ENCODE measurements at places on chromosomes 1 and 21.

DNA sequence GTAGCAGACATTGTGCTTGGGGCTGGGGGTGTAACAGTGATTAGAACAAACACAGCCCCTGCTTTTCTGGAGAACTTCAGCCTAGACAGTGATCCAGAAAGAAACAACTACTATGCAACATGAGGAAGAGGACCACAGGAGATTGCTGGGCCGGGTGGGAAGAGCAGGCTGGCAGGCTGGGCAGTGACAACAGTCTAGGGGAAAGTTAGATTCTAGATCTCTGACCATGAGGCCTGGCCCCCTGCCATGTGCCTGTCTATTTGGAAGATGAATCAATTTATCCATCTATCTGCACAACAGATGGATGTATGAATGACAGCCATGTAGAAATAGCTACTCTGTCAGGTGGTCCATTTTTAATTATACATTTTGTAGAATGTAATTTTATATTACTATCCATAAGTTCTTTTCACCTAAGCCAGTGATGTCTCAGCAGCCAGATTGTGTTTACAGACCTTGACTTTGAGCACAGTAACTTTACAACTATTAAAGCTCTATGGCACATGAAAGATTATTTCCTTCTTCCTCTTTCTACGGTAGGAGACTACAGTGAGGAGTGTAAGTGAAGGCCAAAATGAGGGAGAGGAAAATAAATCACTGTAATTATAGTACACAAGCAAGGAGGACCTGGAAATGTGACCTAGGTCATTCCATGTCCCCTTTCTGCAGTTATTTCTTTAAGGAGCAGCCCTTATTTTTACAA, 15.5 kb downstream of the CLIC6 start:
- no peak for DNase-seq

- no peak for DNase-seq
Measured at GRCh38 chr1:186715887-186716809, 35.9 kb upstream of the PTGS2 start.

- no peak for DNase-seq
Measured at GRCh38 chr21:33268393-33268736, 2.2 kb downstream of the IL10RB start.

DNA sequence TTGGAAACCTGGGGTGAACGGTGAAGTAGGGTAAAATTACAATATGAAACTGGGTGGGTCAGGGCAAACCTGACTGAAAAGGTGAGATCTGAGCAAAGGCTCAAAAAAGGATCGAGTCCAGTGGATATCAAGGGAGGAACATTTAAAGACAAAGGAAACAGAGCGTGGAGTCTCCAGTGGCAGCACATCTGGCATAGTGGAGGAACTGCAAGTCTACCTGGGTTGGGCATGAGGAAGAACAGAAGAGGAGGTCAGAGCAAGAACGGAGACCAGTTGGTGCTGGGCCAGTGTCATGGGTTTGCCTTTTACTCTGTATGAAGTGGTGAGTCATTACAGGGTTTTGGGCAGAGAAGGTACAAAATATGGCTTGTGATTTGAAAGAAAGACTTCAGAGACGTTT, 163.7 kb downstream of the NTPCR start:
- DNase-seq: no peak

DNA sequence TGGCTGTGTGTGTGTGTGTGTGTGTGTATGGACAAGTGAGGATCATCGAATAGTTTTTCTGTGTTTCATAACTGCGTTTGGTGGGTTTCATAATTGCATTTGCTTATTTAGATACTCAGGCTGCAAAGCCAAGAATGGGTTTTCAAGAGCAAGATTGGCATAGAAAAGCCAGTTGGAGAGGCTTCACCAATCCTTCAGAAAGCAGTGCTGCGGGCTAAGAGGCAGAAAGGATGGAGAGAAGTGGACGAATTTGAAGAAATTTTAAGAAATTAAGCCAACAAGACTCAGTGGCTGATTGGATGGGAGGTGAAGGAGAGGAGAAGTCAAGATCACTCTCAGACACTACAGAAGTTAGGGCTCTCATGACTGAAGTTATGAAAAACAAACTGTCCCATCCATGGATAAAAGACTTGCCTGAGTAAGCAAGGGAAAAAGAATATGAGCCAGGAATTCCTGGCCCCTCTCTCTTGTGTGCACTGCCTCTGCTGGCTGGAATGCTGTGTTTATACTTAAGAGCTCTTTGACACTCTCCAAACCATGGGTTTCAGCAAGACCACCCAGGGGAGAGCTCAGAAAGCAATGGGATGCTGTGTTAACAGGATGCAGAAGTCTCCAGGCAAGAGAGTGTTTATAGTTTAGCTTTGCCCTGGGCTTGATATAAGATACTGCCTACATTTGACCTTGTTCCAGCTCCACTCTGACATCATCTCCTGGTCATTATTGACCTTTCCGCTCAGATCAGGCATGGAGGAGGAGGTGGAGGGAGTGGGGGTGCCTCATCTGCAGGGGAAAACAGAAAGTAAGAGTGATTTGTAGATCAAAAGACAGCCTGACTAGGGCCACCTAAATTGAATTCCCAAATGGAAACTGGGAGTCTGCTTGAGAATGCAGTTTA, 232.0 kb upstream of the PLXNA2 start:
- DNase-seq: no peak

DNA sequence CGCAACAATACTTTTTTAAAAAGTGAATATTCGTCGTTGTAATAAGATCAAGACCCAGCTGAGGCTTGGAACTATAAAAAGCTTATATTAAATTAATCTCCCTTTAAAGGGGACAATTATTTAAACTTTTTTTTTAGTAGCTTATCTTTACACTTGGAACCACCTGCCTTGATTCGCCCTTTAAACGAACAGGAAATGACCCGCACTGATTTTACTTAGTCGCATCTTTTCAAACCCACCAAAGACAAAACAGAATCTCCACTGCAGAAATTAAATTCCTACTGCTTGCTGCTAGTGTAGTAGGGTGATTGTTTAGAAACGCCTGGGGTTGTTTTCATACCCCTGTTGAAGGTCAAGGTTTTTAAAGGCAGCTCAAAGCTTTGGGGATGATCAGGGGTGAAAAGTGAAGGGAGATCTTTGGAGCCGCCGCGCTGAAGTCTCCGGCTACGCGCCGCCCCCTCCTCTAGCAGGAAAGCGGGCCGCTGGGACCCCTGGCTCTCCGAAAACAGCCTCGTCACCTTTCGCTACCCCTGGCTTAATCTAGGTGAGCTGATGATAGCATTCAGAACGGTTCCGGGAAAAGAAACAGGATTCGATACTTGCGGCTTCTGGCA, 163.4 kb downstream of the RUNX1 start:
- no peak for DNase-seq

DNA sequence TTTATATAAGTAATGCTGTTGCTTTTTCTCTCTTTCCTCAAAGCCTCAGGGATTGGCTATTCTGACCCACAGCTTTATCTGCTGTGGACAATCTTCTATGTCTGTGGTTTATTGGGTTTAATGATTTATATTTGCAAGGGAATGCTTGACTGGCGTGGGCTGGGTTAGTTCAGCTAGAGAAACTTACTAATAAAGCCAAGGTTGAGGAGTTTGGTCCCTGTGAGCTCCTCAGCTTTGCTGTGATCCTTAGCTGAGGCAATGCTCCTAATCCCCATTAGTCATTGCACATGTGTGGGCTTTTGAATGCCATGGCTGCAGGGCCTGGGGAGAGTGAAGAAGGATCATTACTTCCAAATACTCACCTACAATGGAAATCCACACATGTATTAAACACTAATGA, 179.3 kb downstream of the ZNF326 start:
- no peak for DNase-seq

- no peak for DNase-seq
Measured at GRCh38 chr1:116133696-116134475, 22.7 kb downstream of the MAB21L3 start.

DNA sequence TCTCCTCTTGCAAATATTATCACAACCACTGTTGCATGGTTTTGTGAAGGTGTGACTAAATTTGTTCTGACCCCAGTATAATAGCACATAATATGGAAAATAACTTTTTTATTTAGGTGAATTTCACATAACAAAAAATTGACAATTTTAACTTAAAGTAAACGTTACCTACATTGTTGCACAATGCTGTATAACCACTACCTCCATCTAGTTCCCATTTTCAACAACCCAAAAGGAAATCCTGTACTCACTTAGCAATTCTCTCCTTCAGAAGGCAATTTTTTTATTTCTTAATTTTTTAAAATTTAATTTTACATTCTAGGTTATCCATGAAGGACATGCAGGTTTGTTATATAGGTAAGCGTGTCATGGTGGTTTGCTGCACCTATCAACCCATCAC, 95.2 kb downstream of the KCNJ6 start:
- no peak for DNase-seq

- no peak for DNase-seq
Measured at GRCh38 chr1:36097693-36098585, 9.2 kb downstream of the ADPRS start.

- no peak for DNase-seq
Measured at GRCh38 chr1:106952776-106953175, 103.7 kb upstream of the PRMT6 start.

GRCh38 chr1:9284061-9284460, 8.6 kb upstream of the SPSB1 start:
- no peak for DNase-seq

GRCh38 chr1:224533517-224533916, 82.6 kb upstream of the CNIH3 start:
- DNase-seq: no peak

DNA sequence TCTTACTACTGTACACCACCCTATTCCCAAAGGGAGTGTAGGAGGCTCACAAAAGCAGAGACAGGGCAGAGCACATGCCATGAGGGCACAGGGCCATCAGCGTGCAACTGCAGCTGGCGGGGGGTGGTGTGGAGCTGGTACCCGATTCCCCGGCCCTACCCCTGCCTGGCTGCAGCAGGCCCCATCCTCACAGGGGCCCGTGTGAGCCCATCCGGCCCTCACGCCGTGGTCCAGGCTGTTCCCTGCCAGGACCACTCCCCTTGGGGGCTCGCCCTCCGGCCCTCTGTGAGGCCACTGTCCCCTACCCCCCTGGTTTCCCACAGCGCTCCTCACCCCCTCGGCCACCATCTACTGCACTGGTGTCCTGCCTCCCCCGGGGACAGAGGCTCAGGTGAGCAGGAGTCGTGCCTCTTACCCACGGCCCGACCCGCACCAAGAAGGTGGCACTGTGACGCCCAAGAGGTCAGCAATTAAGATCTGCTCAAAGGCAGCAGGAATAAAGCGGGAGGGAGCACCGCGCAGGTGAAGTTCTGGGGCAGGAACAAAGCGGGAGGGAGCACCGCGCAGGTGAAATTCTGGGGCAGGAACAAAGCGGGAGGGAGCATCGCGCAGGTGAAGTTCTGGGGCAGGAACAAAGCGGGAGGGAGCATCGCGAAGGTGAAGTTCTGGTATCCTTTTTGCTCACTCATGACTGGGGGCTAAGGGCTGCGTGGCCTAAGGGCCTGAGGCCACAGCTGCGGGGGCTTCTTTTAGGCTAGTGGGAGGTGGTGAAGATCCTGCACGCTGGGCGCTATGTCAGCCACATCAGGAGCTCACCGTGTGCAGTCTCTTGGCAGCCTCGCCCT, 3.9 kb downstream of the POFUT2 start:
- no peak for DNase-seq

- DNase-seq: no peak
Measured at GRCh38 chr1:55735106-55735505, 519.9 kb upstream of the USP24 start.

DNA sequence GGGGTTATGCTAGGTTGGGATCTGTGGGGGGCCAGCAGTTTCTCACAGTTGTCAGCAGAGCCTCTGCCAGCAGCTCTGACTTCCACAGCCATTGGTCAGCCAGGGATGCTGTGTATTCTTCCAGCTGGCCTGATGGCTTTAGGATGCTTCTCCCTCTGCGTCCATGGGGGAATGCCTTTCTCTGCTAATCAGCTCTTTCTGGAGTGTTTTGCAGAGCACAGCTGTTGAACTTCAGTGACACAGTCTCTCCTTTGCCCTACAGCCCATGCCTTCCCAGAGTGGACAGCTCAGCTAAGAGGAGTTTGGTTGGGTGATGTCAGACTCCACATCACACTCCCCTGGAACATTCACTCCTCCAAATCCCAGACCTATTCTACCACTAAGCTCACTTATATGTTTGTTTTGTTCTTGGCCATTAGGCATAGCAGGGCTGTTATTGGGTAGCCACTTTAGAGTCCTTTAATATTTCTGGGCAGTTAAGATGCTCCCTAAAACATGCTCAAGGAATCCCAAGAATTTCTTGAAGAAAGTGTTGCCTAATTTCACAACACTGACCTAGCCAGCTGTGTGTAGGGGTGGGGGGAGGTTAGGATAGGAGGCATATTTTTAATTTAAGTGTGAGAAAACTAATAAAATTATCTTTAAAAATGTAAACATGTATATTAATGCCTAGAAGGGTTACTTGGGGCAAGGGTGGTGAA, 75.3 kb upstream of the KIAA0040 start:
- no peak for DNase-seq

DNA sequence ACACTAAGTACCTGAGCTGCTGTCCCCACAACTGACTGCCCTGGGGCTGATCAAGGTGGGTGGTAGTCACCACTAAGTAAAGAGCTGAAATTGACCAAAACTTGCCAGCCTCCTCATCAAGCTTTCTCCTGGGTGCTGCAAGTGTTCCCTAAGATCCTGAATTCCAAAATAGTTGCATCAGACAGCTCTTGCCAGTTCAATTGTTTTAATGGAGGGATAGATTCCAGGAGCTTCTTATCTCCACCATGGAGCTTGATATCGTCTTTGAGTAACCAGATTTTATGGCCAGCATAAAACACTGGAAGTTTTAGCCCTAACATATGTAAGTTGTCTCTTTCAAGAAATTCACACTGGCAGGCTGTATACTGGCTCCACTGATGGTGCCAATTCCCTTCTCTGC, 90.3 kb downstream of the NID1 start:
- no peak for DNase-seq

- no peak for DNase-seq
Measured at GRCh38 chr1:187067160-187067559, 238.4 kb downstream of the PLA2G4A start.

- no peak for DNase-seq
Measured at GRCh38 chr1:59072583-59072947, 224.3 kb upstream of the FGGY start.
